Stimulated activated CD8-positive, alpha-beta memory T cell treated with anti-CD3 and anti-CD28 coated beads, Interleukin-12 subunit alpha, Interleukin-12 subunit beta, amount 100 ng/mL, for 1 hour (primary cell): ENCODE measurements at places on chromosomes 3 and 15.

DNA sequence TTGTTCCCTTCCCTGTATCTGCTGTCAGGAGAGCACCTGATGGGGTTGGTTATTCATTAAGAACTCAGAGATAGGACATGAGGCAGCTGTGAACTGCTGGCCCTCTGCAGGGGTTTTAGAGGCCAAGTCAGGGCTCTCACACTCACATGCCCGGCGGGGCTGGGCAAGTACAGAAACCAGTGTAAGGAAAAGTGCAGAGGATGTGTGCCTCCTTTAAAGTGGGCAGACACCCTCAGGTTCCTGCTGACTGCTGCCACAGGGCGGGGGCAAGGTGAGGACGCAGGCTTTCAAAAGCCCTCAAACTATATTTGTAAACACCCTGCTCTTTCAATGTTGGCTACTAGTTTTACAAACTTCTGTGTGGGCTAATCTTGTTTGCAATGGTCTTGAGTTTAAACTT lies 22.4 kb downstream of the CXCR6 start:
- DNase-seq = no peak

DNA sequence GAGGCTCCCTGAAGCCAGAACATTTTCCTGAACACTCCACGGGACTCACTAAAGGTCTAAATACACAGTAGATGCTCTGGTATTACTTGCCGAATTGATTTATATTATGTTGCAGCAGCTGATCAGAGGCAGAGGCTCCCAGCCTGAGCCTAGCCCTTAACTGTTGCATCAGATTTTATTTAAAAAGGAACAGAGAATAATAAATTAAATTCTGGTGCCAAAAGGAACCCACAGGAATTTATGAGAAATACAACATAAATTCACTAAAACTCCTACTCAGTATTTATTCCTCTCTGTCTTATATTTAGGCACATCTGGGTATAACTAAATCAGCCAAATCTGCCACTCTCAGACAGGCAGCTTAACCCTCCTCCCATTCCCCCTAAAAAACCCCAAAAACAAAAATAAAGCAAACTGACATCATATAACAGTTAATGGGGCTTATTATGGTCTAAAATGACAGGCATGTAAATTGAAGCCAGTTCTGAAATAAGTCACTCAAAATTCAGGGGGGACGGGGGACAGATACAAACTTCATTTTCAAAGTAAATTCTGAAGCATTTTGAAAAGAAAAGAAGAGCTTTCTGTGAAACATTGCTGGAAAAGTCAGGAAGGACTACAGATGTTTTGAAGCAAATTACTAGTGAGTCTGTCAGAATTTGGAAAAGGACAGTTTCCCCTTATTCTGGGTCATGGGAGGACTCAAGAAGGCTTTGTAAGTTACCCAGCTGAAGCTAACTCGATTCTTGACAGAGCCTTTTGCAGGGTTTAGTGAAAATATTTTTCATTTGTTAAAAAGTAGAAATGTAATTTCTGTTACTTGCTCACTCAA lies 53.8 kb upstream of the CORO2B start:
- no peak for DNase-seq

DNA sequence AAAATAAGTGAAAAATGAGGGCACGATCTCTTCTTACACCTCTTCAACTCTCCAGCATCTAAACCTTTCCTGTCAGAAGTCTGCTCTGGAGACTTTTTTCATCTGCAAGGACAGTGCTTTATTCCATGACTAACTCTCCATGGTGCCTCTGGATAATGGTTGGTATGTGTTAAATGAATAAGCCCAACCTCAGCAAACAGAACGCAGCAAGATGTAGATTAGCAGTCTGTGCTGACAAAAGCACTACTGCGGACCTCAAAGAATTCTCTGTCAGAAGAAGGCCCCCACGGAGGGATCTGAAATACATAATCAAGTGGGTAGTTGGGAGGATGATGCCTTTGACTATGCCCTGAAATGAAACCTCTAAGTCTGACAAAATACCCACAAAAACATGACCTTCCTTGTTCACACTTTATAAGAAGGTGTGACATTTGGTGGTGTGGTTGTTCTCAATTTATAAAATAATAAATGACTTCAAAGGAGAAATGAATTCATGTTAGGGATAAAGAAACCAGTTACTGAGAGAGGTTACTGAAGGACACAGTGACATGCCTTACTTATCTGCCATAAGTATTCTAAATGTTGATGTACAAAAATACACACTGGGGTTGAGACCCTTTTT lies 43.2 kb upstream of the ADCY5 start:
- no peak for DNase-seq

- no peak for DNase-seq
Measured at GRCh38 chr15:27990521-27991515, 108.3 kb downstream of the OCA2 start.

GRCh38 chr3:143306407-143306806 lies 186.8 kb downstream of the CHST2 start:
- DNase-seq = no peak

- no peak for DNase-seq
Measured at GRCh38 chr3:7285505-7285904, 424.6 kb downstream of the GRM7 start.

GRCh38 chr3:60056404-60056803 lies 1006.6 kb upstream of the CFAP20DC start:
- no peak for DNase-seq

DNA sequence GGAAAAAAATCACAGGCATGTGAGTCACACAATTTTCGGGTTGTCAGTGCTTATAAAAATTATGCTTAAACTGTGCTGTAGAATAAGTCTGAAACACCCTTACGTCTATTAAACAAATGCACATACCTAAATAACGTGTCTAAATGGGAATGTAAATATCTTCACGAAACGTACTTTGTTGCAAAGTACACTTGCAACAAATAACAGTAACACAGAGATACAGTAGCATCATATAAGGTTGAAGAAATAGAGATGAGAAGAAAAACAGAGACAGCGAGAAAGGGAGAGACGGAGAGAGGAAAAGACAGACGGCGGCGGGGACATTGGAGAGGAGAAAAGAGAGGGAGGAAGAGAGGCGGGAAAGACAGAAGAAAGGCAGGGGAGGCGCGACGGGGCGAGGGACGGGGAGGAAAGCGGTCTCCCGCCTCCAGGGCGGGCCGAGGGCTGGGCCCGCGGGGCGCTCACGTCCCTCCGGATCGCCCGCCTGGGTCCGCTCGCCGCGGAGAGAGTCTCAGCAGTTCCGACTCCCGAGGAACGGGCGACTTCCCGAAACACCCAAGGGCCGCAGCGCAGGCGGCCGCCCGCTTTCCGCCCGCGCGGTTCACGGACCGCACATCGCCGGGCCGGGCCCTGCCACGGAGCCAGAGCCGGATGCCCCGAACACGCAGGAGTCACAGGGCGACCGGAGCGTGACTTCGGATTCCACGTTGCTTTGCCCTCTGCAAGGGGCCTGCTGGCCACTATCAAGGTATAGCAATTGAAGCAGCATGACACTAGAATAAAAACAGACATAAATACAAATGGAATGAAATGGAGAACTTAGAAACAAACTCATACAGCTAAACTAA lies 153.4 kb downstream of the LMLN start:
- no peak for DNase-seq

GRCh38 chr15:34768530-34768929 lies 13.7 kb upstream of the GJD2 start:
- DNase-seq = no peak

- DNase-seq = no peak
Measured at GRCh38 chr15:51499379-51499976, 123.1 kb downstream of the DMXL2 start.

DNA sequence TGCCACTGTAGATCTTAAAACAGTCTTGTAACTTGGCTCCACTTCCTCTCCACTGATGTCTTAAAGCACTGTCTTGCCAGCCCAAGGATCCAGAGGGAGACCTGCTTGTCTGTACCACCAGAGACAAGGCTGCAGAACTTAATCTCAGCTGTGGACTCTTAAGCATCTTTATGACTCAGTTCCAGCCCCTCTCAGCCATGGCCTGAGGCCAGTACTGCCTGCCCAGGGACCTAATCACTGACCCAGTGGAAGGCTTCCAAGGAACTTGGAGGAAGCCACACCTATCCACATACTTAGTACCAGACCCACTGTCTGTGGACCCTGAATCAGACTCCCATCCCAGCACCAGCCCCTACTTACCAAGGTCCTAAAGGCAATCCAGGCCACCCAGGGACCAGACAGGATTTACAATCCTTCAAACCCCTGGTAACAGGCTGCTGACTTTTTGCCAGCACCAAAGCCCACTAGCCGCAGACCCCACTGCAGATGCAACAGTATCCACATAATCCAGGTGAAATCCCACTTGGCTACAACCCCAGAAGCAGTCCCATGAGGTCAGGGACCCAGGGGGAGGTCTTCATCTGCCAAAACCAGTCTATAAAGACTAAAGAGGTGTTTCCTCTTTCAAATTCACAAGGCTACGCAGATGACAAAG lies 41.9 kb upstream of the PRR20G start:
- no peak for DNase-seq

GRCh38 chr3:72340476-72341379 lies 507.5 kb downstream of the SHQ1 start:
- DNase-seq = no peak

DNA sequence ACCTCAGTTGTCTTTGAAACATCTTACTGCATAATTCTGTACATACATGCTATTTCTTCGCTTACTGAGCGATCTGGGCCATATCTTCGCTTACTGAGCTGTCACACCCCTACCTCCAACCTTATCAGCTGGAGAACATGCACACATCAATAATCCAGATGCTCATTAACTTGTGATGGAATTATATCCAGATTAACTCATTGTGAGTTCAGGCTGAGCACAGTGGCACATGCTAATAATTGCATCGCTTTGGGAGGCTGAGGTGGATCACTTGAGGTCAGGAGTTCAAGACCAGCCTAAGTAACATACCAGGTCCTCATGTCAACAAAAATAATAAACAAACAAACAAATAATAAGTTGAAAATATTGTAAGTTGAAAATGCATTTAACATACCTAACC lies 19.3 kb upstream of the ANXA2 start:
- no peak for DNase-seq

- no peak for DNase-seq
Measured at GRCh38 chr3:124201786-124202185, 209.9 kb upstream of the ROPN1 start.

DNA sequence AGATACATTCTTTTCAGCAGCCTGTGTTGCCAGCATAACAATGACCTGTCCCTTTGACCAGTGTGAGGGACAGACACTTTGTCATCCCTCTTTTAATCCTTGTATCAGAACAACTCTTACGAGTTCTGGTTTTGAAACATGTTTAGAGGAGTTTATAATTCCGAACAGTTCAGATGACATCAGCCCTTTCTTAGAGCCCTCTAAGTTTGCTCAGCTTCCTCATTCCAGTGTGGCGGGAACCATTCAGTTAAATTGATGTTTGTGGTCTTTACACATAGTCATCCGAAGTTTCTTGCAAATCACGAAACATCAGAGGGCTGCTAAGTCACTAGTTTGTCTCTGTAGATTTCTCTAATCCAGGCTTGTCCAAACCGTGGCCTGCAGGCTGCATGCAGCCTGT lies 102.5 kb downstream of the AKAP13 start:
- DNase-seq = no peak

DNA sequence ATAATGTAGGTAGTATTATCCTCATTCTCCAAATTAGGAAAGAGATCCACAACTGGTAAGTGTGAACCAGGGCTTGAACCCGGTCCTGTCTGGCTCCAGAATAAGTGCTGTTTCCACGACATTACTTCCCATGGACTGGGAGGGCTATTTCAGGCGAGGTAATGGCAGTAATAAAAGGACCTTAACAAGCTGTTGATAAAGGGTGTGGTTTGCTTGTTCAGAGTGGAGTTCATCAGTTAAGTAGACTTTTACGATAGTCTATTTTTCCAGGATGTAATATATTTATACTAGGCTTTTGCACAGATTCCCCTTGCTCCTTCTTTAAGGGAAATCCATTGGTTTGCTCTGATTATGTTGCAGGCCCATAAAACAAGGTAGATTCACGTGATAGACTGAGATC lies 88.4 kb upstream of the TNFAIP8L3 start:
- DNase-seq = no peak

- no peak for DNase-seq
Measured at GRCh38 chr15:88220443-88221335, 35.9 kb downstream of the NTRK3 start.

GRCh38 chr15:79689030-79689429 lies 207.8 kb downstream of the MTHFS start:
- no peak for DNase-seq

GRCh38 chr3:64358853-64359252 lies 133.6 kb upstream of the PRICKLE2 start:
- DNase-seq = no peak

- no peak for DNase-seq
Measured at GRCh38 chr3:32180141-32180784, 58.2 kb upstream of the CMTM8 start.

GRCh38 chr3:47601281-47601680 lies 22.6 kb upstream of the CSPG5 start:
- DNase-seq = no peak

GRCh38 chr15:99209326-99209725 lies 40.1 kb downstream of the TTC23 start:
- no peak for DNase-seq

- DNase-seq = no peak
Measured at GRCh38 chr15:57390583-57390982, 14.3 kb downstream of the CGNL1 start.

DNA sequence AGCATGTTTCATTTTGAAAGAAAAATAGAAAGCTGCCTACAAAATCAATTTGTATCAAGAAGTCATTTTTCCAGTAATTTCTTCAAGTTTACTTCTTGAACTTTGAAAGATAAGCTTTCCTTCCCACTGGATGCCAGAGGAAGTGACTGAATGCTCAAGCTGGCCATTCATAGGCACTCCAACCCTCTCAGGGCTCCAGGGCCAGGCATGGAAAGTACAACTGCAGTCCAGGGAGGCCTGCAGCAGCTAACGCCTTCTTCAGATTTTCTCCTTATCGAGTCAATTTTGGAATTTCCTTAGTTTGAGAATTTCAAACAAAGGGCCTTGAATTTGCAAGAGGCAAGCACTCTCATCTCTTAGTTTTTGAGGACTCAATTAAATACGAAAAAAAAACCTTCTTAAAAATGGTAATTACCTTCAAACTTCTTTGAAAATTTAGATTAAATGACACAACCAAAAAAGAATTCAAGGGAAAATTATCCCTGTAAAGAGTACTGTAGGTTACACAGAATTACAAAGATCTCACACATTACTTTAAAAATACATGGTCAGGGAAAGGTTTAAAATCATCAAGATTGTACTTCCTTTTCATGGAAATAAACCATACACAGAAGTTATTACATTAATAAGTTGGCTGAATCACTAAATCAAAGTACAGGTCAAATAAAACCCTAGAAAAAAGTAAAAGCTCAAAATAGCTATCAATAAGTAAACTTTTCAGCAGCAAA lies 2.5 kb downstream of the UBP1 start:
- no peak for DNase-seq

GRCh38 chr15:29400701-29401100 lies 131.1 kb upstream of the NSMCE3 start:
- no peak for DNase-seq
